H1 (cell line): ENCODE measurements at places on chromosomes 6 and 20. TPM values are rescaled to one million over a fixed set of nuclear protein-coding genes. Genes with fewer than 3 reads are reported as not detected.

DNA sequence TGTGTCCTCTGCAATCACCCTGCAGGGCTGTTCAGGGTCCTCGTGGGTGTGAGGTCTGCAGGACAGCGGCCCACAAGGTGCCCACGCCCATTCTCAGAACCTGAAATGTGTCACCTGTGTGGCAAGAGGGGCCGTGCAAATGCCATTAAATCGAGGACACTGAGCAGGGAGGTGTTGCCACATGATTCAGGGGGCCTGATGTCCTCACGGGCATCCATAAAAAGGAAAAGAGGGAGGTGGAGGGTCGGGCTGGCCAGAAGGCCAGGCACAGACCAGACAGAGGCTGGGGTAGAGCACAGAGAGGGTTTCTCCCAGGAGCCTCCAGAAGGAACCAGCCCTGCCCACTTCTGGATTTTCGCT lies 239.6 kb downstream of the ERMARD start:
- no peaks in the 10 kb centered on the region; the same call in 1 of the 2 replicates for H3K36me3 ChIP-seq
- H3K4me1 ChIP-seq = no peaks in the 10 kb centered on the region
- H3K27me3 ChIP-seq = no peaks in the 10 kb centered on the region
- H3K27ac ChIP-seq = no peak overlapping the region; the same call in 1 of the 2 replicates

DNA sequence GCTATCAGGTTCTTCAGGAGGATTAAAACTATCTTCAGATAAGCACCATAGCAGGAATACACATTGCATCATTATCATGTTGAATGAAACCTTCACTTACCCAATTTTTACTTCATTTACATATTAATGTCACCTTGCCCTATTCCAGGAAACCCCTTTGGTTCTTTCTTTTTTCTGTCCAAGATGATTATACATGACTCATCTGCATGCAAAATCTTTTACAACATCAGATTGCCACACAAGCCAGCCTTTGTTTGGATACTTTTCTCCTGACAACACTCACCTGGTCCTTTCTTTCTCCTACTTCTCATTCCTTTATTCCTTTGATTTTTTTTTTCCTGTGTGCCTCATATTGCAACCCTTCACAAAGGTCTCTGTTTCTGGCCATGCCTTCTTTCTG lies 200.5 kb upstream of the POU3F2 start:
- H3K27me3 ChIP-seq = no peaks in the 10 kb centered on the region
- H3K27ac ChIP-seq = no peak overlapping the region
- peaks cover 11% of the 10 kb centered on the region; the same call in 1 of the 2 replicates for H3K4me1 ChIP-seq
- DNase-seq = no peak
- no peaks in the 10 kb centered on the region for H3K36me3 ChIP-seq

- H3K27me3 ChIP-seq = no peaks in the 10 kb centered on the region
- no peak overlapping the region for H3K4me3 ChIP-seq
- H3K36me3 ChIP-seq = no peaks in the 10 kb centered on the region
Observed at GRCh38 chr20:9971746-9972145, 63.0 kb upstream of the ANKEF1 start.

DNA sequence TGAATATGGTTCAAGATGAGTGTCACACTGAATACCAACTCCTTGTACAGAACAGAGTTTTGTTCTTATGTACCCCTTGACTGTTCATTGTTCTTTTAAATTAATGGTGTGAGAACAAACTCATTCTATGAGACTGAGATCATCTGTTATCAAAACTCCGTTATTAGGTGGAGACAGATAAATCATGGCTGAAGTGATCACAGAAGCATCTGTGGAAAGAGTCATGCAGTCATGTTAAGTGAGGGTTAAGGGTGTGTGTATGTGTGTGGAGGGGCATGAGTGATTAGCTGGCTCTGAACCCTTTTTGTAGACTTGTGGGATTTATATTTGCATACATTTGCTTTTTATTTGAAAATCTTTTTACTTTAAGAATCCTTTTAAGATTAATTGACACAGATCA lies 24.7 kb downstream of the ADGRG6 start:
- H3K27ac ChIP-seq = no peak overlapping the region
- no peaks in the 10 kb centered on the region for H3K36me3 ChIP-seq
- no peak for DNase-seq
- no peak overlapping the region for H3K4me3 ChIP-seq
- H3K27me3 ChIP-seq = no peaks in the 10 kb centered on the region
- H3K4me1 ChIP-seq = no peaks in the 10 kb centered on the region

DNA sequence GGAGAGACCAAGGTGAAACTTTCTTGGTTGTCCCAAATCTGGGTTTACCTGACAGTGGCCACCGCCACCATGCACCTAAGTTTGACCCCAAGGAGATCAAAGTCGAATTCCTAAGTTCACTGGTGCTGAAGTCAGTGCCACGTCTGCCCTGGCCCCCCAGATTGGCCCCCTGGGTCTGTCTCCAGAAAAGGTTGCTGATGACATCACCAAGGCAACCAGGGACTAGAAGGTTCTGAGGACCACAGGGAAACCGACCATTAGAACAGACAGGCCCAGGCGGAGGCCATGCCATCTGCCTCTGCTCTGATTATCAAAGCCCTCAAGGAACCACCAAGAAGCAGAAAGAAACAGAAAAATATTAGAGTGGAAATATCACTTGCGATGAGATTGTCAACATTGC lies 91.2 kb downstream of the DLL1 start:
- no peaks in the 10 kb centered on the region for H3K36me3 ChIP-seq
- H3K27ac ChIP-seq = no peak overlapping the region
- H3K4me3 ChIP-seq = no peak overlapping the region
- H3K27me3 ChIP-seq = no peaks in the 10 kb centered on the region

Gene SEMG1
- total RNA-seq = 4.5 and 5.8 TPM in 2 replicates

Gene TMEM170B
- 3.9 and 4.3 TPM in 2 replicates for total RNA-seq

Gene GABBR1
- total RNA-seq = 67.8 and 75.9 TPM in 2 replicates

Gene KATNA1
- total RNA-seq = 19.1 and 20.3 TPM in 2 replicates

Gene COL9A1
- total RNA-seq = 14.4 and 18.1 TPM in 2 replicates

Gene PPP1R14C
- 0.25 and 0.61 TPM in 2 replicates for total RNA-seq
